ENCODE measurements at places on chromosomes 16 and 17. TPM values are rescaled to one million over a fixed set of nuclear protein-coding genes. Genes with fewer than 3 reads are reported as not detected.

- no peak for DNase-seq
Observed at GRCh38 chr17:63435681-63436522, 10.2 kb downstream of the CYB561 start.

Gene TP53TG3B
- polyA plus RNA-seq: not detected

DNA sequence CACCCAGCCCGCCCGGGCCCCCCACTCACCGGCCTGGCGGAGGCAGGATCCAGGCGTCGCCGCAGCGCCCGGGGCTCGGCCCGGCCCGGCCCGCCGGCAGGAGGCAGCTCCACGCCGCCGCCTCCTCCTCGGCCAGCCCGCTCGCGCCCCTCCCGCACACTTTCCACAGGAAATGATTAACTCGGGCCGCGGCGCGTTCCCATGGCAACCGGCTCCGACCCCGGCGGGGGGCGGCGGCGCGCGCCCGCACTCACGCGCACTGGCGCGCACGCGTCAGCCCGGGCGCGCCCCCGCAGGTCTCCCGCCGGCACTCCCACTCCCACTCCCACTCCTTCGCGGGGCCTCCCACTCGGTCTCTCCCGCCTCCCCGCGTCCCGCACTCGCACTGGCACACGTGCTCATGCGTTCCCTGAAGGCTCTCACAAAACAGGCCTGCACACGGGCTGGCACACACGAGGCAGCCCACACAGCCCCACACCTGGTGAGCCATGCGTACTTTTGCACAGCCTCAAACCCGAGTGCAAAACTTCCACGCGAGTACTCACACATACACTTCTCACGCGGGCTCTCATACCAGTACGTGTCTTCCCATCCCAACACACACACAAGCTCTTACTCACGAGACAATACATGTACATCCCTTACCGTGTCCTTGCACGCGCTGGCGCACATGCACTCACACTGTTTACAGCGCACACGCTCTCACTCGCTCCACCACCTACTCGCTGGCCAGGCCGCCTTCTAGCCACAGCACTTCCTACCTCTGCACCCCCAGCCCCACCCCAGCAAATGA lies at the start of gene KIFC3:
Gene KIFC3, minus strand, starts transcription at position 151 of the 793 bp plus-strand sequence. CDS start 4,248 bp downstream, outside the sequence.
- DNase-seq: peak; percentile 90

DNA sequence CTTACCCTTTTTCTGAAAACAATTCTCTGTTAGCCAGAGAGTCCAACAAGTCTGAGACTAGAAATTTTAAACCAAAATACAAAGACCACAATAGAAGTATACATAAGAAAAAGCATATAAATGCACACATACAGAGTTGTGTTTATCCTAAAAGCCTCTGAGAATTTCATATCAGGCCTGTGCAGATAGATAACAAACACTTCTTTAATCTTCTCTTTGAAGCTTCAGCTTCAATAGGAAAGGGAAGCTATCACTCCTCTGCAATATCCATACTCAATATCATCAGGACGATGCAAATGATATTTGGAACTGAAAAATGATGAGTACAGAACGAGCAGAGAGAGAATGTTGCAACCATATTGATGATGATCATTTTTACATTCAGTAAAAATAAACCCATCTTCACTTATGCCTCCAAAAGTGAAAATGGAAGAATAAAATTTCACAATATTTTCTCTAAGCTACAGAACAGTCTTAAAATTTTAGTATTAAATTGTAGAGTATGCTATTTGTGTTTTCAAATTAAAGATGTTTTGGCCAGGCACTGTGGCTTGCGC lies 61.6 kb downstream of the SKAP1 start:
- no peak for DNase-seq

GRCh38 chr17:49028271-49028670 lies 31.1 kb downstream of the IGF2BP1 start:
- no peak for DNase-seq

DNA sequence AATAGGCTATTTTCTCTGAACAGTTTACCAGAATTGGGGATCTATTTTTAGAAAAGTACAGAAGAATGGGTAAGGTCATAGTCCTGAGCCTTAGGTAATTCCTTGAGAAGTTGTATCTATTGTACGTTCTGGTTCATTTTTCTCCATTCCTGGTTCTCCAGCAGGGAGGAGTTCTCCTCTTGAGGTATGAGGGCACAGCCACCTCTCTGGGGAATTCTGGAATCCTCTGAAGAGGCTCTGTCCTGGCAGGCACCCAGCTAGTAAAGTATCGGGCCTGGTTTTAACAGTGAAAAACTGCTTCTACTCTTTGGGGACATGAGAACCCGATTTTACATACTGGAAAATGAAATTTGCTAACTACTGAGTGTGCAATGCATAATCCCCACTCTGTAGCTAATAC lies 19.6 kb upstream of the PMFBP1 start:
- no peak for DNase-seq

Gene MPP2
- not detected for polyA plus RNA-seq
